Islet precursor cell (in vitro differentiated cells): ENCODE measurements at places on chromosomes 3 and 15.

DNA sequence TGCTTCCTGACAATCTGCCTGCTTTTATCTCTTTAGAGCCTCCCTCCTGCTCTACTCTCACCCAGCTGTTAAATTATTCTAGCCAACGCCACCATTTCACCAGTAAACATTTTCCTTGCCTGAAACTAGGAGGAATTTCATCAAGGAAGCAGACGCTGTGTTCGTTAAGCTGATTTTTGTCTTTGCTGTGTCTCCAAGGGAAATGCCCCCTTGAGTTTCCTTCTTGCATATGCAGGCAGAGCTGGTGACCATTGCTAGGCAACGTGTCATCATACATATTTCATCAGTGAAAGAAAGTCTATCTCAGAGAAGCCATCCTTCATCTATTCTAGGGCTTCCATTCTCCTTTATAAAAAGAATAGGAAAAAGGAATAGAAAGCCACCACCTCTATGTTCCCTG lies 87.0 kb upstream of the ST8SIA2 start:
- DNase-seq, result peak; percentile 63

GRCh38 chr15:69414701-69415167 lies 585 bp downstream of the KIF23 start:
- DNase-seq, result peak; percentile 86

DNA sequence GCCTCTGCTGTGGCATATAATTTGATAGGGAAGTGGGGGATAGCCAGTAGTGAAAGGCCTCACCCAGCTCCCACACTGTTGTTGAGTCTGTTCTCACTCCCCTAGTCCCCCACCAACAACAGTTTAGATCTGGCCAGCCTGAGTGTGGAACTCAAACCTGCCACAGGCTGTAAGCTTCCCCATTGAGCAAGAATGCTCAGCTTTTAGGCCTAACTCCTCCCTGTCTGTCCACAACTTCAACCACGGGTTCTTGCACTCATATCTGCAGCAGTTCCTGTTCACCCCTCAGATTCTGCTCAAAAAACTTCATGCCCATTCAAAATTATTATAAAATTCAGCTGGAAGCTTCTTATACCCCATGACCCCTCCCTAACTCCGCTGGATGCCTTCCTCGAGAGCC lies 975.1 kb downstream of the NSUN3 start:
- no peak for DNase-seq

DNA sequence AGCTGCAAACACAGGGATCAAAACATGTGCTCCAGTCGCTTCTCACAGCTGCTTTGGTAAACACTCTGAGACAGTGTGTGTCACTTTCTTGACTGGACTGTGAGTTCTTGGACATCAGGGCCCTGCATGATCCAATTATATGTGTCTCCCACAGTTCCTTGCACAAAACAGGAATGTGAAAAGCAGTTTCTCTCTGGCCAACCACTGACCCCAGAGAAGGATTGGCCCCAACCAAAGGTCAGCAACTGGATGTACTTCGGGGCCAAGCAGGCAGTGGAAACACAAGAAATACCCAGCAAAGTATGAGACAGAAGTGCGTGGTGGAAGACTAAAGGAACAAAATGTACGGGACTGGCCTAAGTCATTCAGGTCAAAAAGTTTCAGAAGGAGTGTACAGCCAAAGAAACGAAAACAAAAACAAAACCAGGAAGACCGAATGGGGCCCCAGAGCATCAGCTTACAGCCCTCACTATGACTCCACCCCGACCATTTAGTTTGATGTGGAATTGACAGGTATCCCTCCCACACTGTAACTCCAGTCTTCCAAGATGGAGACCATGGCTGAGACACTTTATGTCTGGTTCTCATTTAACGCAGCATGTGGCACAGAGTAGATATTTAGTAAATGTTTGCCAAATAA lies 76.7 kb upstream of the LPP start:
- no peak for DNase-seq

- DNase-seq, result no peak
Observed at GRCh38 chr3:60980342-60980692, 270.9 kb downstream of the FHIT start.

DNA sequence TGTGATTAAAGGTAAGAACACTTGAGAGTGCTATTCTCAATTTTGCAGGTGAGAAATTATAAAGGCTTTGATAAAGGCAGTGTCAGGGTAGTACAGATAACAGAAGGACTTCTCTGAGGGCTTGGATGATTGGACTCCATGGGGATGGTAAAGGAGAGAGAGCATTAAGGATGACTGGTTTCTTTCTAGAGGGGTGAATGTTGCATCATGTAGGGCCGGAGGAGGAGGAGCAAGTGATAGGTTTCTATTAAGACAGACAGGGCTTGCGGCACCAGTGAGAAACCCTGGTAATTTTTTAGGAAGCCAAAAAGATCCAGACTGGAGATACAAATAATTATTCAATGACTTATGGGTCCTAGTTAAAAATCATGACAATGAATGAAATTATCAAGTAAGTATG lies 230.7 kb upstream of the MME start:
- DNase-seq, result no peak

- no peak for DNase-seq
Observed at GRCh38 chr3:63911509-63911872, 692 bp downstream of the SCAANT1 start.

DNA sequence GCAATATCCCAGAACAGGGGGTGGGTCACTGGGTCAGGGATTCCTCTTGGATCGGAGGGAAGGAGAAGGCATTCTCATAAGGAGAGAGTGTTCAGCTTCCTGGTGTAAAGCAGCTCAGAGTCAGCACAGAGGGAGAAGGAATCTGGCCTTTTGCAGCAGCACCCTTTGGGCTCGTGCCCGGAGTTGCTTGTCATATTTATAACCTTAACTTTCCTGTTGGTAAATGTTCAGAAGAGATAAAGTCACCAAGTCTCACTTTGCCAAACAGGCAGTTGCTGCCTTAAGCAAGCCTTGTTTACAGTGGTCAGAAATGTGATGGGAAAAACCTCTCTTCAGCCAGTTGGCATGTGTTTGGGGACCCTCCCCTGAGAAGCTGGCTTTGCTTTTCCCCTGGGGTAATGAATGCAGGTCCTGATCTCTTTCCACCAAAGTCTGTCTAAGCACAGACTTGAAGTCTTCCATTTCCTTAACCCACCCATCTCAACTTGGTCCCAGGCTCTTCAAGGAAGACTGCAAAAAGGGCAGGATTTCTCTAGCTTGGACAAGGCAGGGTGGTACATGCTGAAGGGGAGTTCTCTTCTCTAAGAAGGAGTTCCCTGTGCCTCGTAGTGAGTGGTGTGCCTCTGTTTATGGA lies 206.9 kb upstream of the BHLHE40 start:
- no peak for DNase-seq

DNA sequence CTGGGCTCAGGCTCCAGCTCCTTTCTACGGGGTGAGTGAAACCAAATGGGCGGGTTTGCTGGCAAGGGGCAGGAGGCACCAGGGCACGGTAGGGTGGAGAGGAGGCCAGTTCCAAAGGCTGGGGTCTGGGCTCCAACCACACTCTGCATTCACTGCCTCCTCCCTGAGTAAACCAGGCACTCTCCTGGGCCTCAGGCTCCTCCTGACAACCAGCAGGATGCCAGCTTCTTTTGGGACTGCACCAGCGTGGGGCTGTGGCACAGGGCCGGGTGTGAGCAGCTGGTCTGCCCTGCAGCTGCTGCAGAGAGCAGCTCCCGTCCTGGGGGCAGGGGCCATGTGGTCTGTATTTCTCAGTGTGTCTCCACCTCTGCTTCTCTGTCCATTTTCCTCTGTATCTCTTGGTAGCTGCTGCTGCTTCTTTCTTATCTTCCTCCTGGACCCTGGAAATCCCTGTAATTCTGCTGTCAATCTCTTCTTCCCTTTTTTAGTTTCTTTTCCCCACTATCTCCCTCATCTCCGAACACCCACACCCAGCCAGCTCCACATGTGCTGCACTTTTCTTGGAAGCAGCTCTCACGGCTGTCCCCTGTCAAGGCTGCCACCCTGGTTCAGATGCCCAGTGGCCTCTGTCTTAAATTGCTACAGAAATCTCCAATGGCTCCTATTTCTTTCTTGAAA lies 54.9 kb upstream of the TBC1D21 start:
- DNase-seq, result no peak

GRCh38 chr3:107753494-107753893 lies 230.7 kb downstream of the BBX start:
- peak; percentile 81 for DNase-seq

DNA sequence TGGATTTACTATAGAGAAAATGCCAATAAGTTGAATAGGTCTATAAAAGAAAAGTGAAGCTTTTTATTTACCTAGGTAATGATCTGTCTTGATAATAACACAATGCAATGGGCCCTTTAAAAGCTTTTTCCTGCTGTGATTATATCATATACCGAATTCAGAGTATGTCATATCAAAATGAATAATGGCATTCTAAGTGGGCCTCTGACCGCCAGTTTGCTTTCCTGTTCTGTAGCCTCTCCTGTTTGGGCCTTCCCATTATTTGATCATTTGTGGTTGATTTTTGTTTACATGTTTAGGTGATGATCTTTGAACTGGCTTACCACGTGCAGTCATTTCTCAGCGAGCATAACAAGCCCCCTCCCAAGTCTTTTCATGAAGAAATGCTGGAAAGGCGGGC lies 14.9 kb downstream of the EIF2AK4 start:
- DNase-seq, result no peak

- peak; percentile 26 for DNase-seq
Observed at GRCh38 chr3:10560060-10560861, 54.9 kb upstream of the ATP2B2 start.

- DNase-seq, result peak; percentile 64
Observed at GRCh38 chr15:81939604-81940440, 106.0 kb downstream of the MEX3B start.

GRCh38 chr15:69665641-69666111 lies 213.1 kb downstream of the RPLP1 start:
- peak; percentile 60 for DNase-seq

- DNase-seq, result no peak
Observed at GRCh38 chr15:81209635-81210034, 13.0 kb downstream of the IL16 start.

GRCh38 chr15:80441714-80442113 lies 37.5 kb downstream of the ARNT2 start:
- DNase-seq, result no peak
